ENCODE measurements at places on chromosomes 7 and 10.

DNA sequence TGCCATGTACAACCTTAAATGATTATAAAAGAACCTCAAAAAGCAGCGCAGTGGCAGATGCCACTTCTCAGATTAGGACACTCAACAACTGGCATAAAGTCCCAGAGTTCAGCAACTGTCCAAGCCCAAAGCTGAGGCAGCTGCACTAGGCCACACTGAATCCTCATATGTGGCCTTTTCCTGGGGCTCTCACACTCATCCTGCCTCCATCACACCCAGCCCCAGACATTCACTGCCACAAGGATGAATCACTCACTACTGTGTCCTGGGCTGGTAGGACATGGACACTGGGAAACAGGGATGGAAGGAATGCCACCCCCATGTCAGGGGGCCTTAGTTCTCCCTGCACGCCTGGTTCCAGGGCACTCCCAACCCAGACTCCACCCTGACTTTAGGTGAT, 547.7 kb downstream of the TNS3 start:
- no peak for DNase-seq

- no peak for DNase-seq
These were observed 2.5 kb upstream of the CLDN4 start for GRCh38 chr7:73828107-73828803.

DNA sequence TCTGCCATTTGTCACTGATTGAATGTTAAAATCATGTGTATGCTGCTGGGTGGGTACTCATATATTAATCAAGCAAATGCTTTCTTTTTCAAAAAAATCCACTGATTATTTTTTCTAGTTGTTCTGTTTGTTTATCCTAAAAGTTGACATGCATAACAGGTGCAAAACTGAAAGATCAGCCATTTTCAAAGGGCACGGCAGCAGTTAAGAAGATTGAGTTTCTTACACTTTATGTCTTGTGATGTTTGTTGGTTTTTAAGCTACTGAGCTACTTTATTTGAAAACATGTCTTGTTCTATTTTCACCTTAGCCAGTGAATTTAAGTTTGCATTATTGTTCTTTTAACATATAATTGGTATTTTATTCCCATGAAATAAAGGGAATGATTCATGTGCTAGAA, 45.8 kb downstream of the PPP1R3A start:
- DNase-seq: no peak

- DNase-seq: no peak
These were observed 307.9 kb upstream of the AOAH start for GRCh38 chr7:37032258-37032601.

- no peak for DNase-seq
These were observed 12.5 kb upstream of the EBLN1 start for GRCh38 chr10:22230158-22230833.

GRCh38 chr10:132021504-132022143, 39.9 kb upstream of the BNIP3 start:
- no peak for DNase-seq

DNA sequence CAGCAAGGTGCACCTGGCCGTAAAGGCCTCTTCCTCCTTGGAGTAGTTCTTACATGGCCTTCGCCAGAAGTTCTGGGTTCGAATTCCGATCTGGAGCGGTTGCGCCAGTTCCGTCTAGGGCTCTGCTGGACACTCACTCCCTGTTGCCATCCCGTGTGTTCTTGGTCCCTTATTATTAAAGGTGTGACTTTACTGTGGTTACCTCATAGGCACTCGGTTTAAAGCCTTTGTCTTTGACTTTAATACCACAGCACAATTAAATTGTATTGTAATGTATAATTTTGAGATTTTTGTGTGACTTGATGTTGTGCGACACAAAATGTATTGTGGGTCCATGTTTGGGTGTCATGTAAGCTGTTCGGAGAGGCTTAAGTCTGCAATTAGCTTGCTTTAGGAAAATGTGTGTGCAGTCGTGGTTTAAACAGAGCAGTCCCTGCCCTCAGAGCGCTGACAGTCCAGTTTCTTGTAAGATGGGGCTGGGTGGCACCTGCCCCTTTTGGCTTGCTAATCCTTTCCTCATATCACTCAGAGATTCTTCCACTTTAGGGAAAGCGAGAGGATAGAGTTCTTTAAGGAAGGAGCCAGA, 919 bp downstream of the INPP5F start:
- DNase-seq: no peak

- DNase-seq: no peak
These were observed 1.7 kb downstream of the VDAC2 start for GRCh38 chr10:75212343-75212742.

GRCh38 chr10:113519681-113520115, 33.2 kb upstream of the HABP2 start:
- DNase-seq: no peak

DNA sequence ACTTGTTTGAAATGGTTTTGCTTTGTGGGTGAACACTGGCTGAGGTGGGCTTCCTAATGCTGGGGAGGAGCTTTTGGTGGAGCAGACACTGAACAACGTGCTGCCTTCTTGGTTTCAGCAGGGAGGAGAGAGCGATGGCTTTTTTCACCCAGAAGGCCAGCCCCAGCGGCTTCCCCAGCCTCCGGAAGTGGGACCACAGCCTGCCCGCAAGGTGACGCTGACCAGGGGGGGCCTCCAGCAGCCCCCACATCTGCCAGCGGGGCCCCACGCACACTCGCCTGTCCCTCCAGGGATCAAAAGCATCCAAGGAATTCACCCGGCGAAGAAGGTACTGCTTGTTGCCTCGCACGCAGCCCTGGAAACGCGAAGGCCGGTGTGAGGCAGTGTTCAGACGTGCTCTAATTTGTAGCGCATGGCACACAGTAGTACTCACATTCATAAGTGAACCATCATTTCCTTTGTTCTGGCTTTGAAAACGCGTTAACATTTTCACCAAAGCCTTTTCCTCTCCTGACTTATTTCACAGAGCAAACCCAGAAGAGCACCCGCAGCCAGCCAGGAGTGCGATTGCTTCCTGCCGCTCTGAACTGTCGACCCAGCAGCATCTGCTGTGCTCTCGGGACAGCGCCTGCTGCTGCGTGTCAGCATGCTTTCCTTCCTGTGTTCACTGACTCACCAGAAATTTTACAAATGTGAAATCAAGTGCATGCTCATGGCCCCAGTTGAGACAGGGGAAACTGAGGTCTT, 48.4 kb downstream of the SHH start:
- no peak for DNase-seq

GRCh38 chr7:38656968-38657367, 25.8 kb upstream of the AMPH start:
- no peak for DNase-seq

- DNase-seq: no peak
These were observed 12.1 kb downstream of the CNNM1 start for GRCh38 chr10:99341248-99341647.

DNA sequence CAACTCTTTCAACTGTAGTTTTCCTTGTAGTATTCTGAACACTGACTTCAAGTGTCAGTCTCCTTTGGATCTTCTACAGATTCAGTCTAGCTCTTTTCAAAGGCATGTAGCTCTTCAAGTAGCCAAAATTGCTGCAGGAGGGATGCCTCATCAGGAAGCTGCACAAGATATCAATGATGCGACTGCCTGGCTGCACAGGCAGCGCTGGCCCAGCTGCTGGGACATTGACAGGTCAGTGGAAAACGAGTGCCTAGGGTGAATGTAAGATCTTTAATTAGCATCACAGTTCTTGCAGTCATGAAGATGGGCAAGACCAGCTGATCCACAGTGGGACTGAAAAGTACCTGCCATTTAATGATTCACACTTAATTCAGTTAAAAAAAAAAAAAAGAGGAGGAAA, 167.6 kb downstream of the ANK3 start:
- no peak for DNase-seq

GRCh38 chr10:100620087-100620835, 84.5 kb downstream of the HIF1AN start:
- DNase-seq: no peak

DNA sequence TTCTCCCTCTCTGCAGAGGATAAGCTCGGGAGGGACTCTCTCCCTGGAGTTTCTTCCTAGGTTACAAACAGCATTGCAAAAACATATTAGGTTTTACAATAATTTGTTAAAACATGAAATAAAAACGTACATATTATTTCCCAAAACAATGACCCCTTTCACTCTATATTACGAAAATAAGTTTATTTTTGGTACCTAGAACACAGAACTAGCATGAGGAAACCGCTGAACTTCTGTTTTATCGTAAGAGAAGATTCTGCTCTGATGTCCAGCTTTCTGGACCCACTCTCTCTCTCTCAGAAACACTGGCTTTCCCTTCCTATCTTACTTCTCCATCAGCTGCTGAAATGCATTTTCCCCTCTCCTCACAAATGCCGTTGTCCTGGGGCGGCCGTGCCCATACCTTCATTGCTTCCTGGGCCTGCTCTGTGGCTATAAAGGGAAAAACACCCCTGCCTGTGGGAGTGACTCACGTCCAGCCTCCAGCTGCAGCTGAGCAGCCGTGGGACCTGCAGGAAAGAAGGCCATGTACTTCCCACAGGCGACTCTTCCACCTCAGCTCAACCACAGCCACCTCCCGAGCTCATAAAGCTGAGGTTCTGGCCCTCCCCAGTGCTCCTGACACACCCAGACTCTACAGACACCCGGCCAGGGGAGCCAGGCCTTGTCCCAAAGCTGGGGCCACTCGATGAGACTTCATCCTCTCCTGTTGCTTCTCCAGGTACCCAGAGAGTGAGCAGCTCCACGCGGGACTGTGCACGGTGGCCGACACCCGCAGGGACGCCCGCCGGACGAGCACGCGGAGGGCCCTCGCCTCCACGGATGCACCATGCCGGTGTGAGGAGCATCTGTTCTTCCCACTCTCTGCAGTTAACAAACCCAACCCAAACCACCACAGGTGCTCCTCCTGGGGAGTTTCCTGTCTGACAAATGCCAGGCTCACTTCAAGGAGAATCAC, 3.1 kb downstream of the GPER1 start:
- no peak for DNase-seq

Data from T-helper 17 cell (primary cell).